Fibroblast of villous mesenchyme (primary cell): ENCODE measurements at places on chromosomes 13 and 19.

DNA sequence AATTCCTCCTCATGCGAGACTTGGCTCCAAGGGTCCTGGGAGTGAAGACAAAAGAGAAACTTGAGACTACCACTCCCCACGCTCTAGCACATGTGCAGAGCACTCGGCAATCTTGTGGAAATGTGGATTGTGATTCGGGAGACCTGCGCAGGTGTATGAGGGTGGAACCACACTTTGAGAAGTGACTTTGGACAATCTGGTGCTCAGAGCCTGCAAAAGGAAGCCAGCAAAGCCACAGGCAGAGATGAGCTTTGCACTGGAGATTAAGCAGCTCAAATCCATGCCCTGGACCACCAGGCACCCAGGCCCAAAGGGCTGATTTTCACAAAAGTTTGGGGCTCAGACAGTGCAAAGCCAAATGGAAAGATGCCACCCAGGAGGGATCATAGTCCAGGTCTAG, 162.5 kb upstream of the TSHZ3 start:
- no peak for DNase-seq

GRCh38 chr19:16807549-16808284, 21.5 kb upstream of the SIN3B start:
- DNase-seq = no peak

- no peak for DNase-seq
These were observed 181.9 kb downstream of the STK24 start for GRCh38 chr13:98394820-98395510.

DNA sequence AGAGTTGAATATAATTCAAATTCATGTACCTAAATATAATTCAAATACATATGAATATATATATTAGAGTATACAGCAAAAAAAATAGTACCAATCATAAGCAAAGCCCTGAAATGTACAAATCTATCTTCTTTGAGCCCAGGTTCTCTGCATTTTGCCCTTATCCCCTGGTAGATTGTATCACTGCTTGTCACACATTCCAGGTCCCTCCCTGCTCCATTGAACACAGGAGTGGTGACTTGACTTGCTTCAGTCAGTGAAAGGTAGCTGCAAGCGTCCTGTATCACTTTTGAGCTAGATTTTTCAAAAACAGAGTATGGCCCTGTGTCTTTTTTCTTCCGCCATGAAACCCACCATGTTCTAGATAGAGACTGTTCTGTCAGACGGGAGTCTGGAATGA, 369.4 kb downstream of the LIG4 start:
- no peak for DNase-seq

DNA sequence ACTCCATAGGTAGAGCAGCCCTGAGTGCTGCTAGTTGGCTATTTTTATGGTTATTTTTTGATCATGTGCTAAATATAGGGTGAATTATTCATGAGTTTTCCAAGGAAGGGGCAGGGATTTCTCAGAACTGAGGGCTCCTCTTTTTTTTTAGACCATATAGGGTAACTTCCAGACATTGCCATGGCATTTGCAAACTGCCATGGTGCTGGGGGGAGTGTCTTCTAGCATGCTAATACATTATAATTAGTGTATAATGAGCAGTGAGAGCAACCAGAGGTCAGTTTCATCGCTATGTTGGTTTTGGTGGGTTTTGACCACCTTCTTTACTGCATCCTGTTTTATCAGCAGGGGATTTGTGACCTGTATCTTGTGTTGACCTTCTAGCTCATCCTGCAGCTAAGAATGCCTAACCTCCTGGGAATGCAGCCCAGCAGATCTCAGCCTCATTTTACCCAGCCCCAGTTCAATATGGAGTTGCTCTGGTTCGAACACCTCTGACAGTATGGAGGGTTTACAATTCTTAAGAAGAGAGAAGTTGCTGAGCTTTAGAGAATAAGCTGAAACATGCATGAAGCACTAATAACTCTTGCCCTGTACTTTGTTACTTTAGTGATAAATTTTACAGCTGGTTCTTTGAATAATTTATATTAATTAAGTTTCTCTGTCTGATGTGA, 31.7 kb downstream of the CEACAM1 start:
- no peak for DNase-seq

DNA sequence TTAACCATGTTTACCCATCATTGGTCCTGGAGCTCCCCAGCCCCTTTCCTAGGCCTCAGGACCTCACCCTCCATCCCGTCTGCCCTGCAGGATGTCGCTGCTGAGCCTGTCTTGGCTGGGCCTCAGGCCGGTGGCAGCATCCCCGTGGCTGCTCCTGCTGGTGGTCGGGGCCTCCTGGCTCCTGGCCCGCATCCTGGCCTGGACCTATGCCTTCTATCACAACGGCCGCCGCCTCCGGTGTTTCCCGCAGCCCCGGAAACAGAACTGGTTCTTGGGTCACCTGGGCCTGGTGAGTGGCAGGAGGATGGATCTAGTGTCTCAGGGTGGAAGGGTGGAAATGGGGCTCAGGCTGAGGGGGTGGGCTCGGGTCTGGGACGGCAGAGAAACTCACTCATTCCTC, 508 bp downstream of the CYP4F8 start:
- DNase-seq = no peak

DNA sequence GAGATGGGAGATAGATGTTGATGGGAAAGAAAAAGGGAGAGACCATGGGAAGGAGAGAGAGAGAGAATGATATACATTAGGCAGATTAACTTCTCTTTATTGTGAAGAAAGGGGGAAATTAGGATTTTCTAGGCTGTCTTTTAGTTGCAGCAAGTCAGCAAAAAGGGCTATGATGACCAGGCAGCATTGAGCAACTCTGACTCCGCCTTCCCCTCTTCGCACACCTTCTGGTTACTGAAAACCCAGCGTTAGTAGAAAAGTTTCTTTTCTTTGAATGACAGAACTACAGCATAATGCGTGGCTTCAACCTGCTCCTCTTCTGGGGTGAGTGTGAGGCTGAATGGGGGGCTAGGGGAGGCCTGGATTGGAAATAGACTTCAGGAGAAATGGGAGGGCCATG, at the start of gene ADGRE1:
Gene ADGRE1 (plus strand): TSS at position 264 of the 400 bp plus-strand sequence. CDS start 30 bp downstream, at position 294.
- DNase-seq = no peak

DNA sequence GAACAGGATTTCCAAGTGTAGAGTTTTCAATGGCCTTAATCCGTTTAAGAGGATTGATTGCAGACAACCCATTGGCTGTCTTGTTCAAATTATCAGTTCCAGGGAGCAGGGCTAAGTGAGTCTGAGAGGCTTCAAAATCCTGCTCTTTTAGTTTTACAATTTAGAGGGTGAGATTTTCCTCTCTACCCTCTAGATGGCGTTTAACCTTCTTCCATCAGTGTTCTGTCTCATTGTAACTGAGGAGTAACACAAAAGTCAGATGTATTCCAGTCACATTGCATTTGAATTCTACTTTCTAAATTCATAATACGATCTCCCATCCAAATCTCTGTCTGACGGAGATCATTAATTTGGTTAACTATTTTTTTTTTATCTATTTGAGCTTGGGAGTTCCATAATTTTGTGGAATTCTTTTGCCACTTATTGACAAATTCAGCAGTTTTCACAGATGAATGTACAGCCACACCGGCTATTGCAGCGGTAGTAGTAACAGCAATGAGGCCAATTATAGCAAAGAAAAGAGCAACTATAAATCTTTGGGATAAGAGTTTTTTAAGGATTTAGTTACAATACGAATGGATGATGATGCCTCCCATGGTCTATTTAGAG, 7.8 kb upstream of the C19orf84 start:
- DNase-seq = peak; percentile 20

DNA sequence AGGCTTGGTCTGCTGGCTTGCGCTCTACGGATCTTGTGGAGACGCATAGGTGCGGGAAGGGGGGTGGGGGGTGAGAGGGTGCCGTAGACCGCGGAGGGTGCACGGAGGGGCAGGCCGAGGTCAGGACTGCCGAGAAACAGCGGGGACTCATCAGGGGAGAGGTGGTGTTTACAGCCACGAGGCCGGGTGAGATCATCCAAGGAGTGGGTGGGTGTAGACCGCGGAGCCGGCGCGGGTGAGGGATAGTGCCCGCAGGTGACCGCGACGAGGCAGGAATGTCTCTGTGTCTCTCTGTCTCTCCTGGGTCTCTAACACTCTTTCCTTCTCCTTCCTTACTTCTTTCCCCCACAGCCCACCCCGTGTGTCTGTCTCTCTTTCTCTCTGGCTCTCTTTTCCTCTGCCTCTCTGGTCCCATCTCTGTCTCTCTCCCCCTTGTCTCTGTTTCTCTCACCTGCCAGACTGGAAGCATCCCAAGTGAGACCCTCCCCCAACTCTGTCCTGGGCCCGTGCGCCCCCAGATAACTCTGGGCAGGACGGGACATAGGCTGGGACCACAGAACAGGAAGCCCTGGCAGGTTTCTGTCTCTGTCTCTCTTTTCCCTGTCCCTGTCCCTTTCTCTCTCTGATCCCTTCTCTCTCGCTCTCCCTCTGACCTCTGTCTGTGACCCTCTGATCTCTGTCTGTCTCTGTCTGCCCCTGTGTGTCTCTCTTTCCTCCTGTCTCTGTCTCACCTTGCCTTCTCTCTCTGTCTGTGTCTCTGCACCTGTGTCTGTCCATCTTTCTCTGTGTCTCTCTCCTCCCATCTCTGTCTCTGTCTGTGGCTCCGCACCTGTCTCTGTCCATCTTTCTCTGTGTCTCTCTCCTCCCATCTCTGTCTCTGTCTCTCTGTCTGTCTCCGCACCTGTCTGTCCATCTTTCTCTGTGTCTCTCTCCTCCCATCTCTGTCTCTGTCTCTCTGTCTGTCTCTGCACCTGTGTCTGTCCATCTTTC, 1.8 kb upstream of the KLK4 start:
- no peak for DNase-seq
